ENCODE measurements at places on chromosomes 11 and 22.

DNA sequence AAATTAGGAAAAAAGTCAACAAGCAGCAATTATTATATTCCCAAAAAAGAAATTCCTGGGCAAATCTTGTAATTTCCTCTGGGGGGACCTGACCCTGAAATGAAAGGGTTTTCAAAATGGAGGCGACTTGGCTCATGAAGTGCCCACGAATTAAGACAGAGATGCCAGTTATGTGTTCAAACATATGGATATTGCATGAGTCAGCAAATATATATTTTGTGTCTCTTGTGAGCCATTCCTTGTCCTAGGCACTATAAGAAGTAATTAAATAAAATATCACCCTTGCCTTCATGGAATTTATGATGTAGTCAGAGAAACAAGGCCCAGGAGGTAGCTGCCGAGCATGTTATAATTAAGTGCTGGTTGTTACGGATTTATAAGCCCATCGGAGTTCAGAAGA, 68.6 kb downstream of the BARX2 start:
- DNase-seq, result no peak

GRCh38 chr11:63508009-63508408, 2.1 kb downstream of the LGALS12 start:
- no peak for DNase-seq

DNA sequence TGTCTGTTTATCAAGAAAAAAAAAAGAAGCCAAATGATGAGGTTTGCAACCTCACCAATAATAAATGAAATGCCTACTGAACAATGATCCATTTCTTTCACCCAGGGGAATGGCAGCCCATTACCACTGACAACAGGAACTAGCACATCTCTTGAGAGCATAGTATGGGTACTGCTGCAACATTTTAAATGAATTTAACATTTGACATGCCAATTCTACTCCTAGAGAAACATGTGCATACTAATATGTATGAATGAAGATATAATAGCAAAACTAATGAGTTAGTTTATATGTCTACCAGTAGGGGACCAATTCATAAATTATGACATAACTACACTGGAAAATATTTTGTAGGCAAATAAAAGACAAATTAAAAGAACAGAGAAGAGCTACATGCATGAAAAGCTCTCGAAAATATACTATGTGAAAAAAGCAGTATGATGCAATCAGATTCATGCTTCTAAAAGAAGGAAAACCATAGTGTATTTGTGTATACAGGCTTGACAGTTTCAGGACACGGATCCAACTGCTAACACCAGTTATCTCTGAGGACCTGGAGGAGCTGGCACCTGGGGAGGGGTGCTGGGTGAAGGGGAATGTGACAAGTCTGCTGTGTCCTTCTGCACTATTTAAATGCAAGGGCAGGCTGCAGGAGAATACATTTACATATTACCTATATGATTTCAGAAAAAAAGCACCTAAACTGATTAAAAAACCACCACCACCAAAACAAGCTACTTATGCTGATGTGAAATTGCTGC, 6.9 kb downstream of the SMCO4 start:
- no peak for DNase-seq

- DNase-seq, result no peak
These were observed 134.7 kb downstream of the GRIK4 start for GRCh38 chr11:120646206-120646605.

GRCh38 chr11:110808248-110808647, 96.0 kb upstream of the ARHGAP20 start:
- no peak for DNase-seq

DNA sequence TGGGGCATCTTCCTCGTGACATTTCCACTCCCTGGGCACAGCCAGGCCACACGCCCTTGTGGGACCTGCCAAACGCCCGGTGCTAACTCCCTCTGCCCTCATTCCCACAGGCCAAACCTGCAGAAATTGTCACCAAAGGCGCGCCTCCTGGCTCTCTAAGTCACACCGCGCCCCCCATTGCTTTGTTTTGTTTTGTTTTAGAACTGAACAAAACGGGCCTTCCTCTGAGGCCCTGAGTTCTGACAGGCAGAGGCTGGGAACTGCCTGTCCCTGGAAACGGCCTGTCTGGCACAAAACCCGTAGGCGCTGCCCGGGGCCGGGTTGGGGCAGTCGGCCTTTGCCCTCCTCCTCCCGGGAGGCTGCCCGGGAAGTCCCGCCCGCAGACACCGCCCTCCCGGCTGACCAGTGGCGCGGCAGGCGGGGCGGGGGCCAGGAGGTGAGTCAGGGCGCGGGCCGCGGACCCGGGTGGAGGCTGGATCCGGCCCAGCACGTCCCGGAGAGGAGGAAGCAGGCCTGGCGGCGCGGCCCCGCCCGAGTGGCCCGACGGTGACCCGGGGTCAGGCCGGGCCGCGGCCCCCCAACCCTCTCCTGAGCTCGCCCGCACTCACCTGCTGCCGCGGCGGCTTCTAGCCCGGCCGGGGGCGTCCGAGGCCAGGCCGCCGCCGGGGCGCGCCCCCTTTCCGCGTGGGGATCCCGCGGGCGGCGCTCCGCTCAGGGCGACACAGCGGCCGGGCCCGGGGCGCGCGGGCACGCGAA, 465 bp downstream of the SUN2 start:
- DNase-seq, result no peak

- DNase-seq, result no peak
These were observed 30.0 kb downstream of the LINC01488 start for GRCh38 chr11:69511358-69512055.

GRCh38 chr22:49942565-49943404, 17.8 kb upstream of the PIM3 start:
- DNase-seq, result no peak

- no peak for DNase-seq
These were observed 62.9 kb upstream of the BID start for GRCh38 chr22:17836992-17837742.

- no peak for DNase-seq
These were observed 491.5 kb upstream of the KIRREL3 start for GRCh38 chr11:127492029-127492428.

- DNase-seq, result no peak
These were observed 35.1 kb upstream of the SUSD2 start for GRCh38 chr22:24146194-24146616.

- no peak for DNase-seq
These were observed 1.7 kb upstream of the SCO2 start for GRCh38 chr22:50526834-50527801.

DNA sequence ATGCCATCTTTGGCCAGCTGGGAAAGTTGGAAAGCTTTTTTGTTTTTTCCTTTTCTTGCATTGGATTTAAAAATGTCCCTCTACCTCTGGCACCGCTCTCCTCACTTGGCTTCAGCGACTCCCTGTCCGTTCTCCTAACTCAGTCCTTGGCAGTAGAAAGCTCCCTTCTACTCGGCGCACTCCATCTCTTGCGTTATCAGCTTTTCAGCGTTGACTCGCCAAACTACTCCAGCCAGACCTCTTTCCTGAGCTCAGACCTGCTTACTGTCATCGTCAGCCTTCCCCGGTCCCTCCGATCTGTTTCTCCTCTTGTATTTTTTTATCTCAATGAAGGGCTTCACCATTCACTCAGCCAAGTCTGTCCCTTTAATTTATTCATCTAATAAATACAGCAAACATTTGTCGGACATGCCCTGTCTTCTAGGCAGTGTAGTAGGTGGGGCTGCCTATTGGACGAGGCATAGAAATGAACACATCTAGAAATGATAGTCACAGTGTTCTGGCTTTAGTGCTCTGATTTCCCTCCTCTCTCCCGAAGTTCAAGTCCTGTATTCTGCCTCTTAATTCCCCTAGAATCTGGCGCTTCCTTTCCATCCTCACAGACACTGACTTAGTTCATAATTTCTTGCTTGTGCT, 839 bp downstream of the CEP164 start:
- DNase-seq, result no peak

DNA sequence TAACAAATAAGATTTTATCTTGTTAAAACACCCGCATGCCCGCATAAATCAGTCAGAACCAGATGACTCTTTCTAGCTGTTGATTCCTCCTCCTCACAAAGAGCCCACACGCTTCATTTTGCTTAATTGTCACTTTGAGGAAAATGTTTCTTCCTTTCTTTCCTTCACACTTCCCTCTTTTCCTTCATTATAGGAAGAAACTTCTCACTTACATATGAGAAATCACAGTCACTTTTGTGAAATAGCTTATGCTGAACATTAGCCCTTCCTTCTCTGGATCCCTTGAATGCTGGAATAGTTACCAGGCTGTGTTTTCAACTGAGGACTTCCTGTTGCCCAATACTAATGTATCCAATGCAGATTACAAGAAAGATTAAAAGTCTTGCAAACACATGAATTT, 5.8 kb downstream of the MS4A6E start:
- no peak for DNase-seq

DNA sequence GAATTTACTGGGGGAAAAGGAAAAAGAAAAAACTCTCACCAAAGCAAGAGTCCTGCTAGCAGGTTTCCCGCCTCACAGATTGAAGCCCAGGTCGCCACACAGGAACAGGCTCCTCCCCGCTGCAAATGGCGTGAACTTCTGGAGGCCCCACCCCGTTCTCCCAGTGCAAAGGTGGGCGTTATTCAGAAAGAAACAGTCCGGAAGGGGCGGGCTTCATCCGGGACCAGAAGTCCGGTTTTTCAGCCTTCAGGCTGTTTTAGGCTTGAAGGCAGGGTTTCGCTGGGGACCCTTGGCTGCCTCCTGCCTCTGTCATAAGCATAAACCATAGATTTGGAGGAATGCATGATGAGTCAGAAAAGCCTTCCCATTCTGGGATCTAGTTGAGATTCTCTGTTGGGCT, 148.3 kb upstream of the POU2AF2 start:
- no peak for DNase-seq

DNA sequence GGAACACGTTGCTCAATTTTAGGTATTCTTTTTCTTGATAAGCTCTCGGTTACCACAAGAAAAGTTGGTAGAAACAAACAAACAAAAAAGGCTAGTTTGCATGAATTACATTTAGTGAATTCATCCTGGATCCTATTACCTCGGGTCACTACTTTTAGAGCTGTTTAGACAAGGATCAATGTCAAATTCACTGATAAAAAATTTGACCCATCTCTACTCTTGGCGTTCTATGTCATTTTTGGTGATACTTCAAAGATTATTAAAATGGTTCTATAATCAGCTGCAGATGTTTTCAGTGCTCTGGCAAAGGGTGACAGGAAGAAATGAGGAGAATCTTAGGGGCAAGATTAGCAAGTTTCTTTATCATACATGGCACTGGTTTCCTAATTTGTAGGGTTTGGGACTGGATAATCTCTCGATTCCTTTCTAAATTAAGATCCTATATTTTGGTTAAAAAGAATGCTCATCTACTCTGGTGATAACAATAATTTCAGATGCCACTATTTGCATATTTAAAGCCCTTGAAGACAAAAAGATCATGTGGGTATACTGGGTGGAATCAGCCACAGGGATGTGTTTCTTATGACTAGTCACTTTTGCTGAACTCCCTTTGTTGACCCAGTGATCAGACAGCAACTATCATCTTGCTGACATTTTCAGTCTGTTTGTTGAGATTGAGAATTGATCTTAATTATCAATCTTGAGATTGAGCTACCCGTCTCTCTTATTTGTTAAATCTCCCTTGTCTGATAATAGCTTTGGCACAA, 442.9 kb downstream of the AASDHPPT start:
- DNase-seq, result no peak

DNA sequence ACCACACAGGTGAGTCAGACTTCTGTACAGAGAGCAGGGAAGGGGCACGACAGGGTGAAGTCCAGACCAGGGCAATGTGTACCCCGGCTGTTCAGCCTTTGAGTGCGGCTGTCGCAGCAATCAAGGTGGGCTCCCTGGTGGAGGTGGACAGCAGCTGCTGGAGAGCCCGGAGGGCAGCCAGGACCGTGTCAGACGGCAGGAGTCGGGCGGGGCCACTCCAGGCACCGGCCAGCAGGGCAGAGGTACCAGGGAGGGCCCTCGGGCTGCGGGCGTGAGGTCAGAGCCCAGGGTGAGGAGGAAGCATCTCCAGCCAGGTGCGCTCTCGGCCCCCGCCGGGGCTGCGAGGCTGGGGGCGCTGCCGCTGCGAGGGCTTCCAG, 802 bp upstream of the PIM3 start:
- no peak for DNase-seq

GRCh38 chr11:35619116-35619854, 1.0 kb downstream of the FJX1 start:
- no peak for DNase-seq

- no peak for DNase-seq
These were observed 404 bp downstream of the DCHS1 start for GRCh38 chr11:6655020-6655789.

GRCh38 chr11:77127920-77128691, at the start of gene MYO7A:
Gene MYO7A, plus strand, starts transcription at chr11:77128246. Its CDS starts 2,389 bp downstream, at chr11:77130635.
- no peak for DNase-seq

GRCh38 chr11:12158909-12159308, 48.5 kb downstream of the MICAL2 start:
- DNase-seq, result no peak

DNA sequence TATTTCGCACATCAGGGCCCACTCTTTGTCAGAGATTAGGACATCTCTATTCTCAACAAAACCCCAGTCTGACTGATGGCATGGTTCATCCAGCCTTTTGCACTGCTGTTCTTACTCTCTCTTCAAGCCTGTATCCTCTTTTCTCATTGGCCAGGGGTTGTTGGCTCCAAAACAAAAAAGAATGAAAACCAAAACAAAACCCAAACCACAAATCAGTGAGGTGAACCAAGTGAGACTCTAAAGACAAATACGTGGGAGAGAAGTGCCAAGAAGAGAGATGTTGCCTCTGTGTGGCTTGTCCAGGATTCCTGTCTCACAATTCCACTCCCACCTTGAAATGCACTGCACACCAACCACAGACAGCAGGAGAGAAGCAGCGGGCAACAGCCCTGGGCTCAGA, 278.9 kb upstream of the NARS2 start:
- DNase-seq, result no peak

DNA sequence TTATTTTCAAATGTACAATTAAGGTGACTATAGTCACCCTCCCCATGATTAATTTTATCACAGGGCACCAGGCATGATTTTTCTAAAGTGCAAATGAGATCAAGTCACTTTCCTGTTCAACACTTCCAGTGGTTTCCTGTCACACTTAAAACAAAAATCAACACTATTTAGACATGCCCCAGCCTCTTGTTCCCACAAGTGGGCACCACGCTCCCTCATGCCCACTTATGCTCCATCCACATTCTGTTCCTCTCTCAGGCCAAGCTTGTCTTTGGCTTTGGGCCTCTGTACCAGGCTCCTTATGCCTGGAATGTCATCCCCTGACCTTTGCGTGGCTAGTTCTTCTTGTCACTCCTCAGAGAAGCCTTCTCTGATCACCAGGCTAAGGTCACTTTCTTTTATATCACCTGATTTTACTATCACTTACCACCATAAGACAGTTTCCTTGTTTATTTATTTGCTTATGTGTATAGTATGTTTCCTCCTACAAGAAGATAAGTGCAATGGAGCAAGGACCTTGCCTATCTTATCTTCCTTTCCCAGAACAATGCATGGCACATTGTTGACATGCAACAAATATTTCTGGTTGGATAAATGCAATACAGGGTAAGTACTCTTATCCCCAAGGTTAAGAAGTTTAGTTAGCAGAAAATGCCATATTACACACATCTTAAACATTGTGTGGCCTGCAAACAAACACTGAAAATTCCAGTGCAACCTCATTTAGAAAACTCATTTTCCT, 50.9 kb upstream of the PANX1 start:
- DNase-seq, result no peak
